Neural cell (in vitro differentiated cells): ENCODE measurements at places on chromosomes 5 and 9. TPM values are rescaled to one million over a fixed set of nuclear protein-coding genes. Genes with fewer than 3 reads are reported as not detected.

TLX3 gene
- not detected in 2 replicates for polyA plus RNA-seq

AMACR gene
- polyA plus RNA-seq = 19.4 and 28.5 TPM in 2 replicates

RANBP3L gene
- 2.2 and 2.5 TPM in 2 replicates for polyA plus RNA-seq

ROR2 gene
- polyA plus RNA-seq = 0.33 and 0.74 TPM in 2 replicates

TMC1 gene
- polyA plus RNA-seq = not detected in 2 replicates
